Cortex of kidney (tissue), 1 donor: ENCODE measurements at places on chromosomes 2 and 18.

GRCh38 chr2:152470861-152471854 is 136.2 kb downstream of the FMNL2 start:
- no peak for DNase-seq

DNA sequence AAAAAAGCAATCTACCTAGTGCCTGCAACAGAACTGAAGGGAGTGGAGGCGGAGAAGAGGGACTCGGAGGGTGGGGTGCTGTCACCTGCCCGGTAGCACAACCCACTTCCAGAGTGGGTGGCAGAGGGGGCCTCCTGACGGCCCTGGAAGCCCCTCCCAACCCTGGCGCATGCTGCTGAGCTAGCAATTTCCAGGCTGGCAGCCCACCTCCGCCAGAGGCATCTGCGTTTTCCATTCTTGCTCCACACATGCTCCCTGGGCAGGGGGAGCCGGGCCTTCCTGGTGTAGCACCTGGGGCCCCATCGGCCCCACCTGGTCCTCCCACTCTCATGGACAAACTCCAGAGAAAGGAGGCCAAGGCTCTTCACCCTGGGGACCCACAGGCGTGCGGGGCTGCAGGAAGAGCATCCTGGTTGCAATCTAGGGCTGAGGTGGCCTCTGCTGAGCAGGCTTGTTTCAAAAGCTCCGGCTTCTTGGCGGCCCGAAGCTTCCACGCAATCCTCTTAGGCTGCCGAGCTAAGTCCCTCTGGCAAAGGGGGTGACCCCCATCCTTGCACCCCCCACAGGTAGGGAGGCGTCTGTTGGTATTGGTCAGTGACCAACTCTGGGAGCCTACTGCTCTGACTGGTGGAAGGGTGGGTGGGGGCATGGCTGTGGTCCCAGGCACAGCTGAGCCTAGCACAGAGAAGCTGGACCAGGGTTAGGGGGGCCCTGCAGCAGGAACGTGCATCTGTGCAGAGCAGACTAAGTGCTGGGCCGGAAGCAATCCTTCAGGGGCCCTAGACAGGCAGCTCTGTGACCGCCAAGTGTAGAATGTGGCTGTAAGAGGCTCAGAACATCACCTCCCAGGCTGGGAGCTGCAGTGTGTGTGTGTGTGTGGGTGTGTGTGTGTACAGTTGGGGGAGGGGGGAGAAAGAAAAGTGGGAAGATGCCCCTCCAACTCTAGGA is 2.6 kb downstream of the HS6ST1 start:
- DNase-seq: no peak

- no peak for DNase-seq
These were observed 15.5 kb downstream of the GORASP2 start for GRCh38 chr2:170944545-170944944.

GRCh38 chr2:164794016-164794415 is 47.6 kb downstream of the COBLL1 start:
- DNase-seq: no peak
